Endothelial cell of umbilical vein (primary cell): ENCODE measurements at places on chromosomes 7 and 10. TPM values are rescaled to one million over a fixed set of nuclear protein-coding genes. Genes with fewer than 3 reads are reported as not detected.

The NME8 gene
- not detected in 2 replicates for polyA plus RNA-seq

DNA sequence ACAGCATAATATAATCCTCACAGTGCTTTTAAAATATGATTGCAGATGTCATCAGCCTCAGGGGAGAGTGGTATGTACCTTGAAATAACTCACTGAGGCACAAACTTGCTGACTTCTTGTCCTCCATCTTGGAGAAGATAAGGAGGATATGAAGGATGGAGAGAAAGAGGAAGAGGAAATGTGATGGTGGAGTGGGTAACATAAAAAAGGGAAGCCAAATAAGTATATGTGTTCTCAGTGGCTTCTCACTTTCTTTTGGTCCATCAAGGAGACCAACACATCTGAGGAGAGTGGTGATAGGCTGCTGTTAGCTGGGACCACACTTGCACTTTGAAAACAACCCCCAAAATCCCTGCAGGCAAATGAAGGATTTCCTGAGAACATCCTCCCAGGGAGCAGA lies 21.6 kb upstream of the ZNF37A start:
- no peak for DNase-seq

GRCh38 chr7:94540428-94540827 lies 30.8 kb downstream of the CASD1 start:
- no peak for DNase-seq

The SPACDR gene
- polyA plus RNA-seq = 1.6 and 1.9 TPM in 2 replicates

DNA sequence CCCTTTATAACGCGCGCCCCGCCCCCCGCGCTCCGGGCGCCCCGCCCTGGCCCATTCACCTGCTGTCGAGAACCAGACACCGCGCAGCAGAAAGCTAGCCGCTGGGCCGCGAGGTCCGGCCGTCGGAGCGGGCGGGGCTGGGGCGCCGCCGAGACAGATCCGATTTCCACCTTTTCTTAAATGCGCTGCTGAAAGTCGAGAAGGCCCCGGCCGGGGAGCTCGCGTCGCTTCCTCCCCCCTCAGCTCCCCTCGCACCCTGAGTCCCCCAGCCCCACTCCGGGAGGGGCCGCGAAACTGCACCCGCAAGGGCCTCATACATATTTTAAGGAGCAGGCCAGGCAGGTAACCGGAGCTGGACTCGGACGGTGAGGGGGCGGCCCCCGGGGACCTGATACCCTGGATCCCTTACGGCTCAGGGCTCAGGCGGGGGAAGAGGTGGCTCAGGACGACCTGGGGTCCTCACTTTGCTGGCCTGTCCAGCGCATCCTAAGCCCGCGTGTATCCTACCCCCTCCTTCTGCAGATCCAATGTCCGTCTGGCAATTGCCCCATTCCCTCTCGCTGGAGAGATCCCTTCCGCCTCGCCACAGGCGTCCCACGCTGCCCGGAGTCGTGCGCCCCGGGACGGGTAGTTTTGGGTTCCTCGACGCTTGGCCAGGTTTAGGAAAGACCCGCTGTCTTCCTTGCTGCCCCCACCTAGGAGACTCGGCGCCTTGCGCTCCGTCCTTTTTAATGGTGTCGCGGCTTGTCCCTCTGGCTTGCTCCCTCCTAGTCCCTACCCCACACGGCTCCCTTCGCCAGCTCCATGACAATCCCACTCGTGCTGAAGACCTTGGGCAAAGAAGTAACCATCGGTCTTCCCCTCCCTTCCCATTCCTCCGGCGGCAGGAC lies 170.6 kb downstream of the UBE2H start:
- DNase-seq = no peak

- DNase-seq = peak; percentile 12
Measured at GRCh38 chr7:139232904-139233303, 1.9 kb downstream of the UBN2 start.

DNA sequence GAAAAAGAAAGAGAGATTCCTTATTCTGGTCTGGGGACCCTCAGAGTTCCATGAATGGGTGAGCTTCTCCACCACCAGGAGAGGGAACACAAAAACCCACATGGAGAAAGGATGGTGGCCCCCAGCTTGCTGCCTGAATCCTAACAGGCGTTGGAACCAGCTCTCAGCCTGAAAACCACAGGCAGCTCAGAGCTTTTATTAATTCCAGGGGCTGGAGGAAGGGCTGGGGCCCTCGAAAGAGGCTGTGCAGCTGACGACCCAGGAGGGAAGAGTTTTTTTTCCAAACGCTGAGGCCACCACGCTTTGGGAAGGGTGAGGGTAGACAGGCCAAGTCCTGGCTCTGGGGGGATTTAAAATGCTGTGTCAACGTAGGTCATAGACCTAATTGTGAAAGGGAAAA lies 10.8 kb upstream of the ELN start:
- DNase-seq = no peak

DNA sequence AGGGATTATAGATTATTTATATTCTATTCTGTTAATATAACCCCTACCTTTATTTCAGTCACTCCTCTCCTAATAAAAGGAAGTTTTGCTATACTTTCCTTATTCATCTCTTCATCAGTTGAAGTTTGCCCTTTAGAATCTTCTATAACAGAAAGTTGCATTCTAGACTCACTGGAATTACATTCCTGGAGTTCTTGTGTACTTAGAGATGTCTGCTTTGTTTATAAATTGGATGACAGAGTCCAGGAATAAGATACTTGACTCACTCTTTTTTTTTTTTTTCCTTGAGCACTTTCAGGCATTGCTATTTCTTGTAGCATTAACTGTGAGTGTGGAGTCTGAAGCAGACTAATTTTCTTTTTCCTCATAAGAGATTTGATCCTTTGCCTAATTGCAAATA lies 640.8 kb downstream of the XPNPEP1 start:
- DNase-seq = no peak

- no peak for DNase-seq
Measured at GRCh38 chr10:35413985-35414861, 77.9 kb downstream of the CCNY start.

The PPP1R3C gene
- 2.0 TPM in 2 replicates for polyA plus RNA-seq

GRCh38 chr7:28784171-28784902 lies 173.8 kb downstream of the TRIL start:
- no peak for DNase-seq

The DOCK4 gene
- polyA plus RNA-seq = 37.5 and 47.4 TPM in 2 replicates

GRCh38 chr7:7793249-7793648 lies 74.8 kb upstream of the RPA3 start:
- no peak for DNase-seq

DNA sequence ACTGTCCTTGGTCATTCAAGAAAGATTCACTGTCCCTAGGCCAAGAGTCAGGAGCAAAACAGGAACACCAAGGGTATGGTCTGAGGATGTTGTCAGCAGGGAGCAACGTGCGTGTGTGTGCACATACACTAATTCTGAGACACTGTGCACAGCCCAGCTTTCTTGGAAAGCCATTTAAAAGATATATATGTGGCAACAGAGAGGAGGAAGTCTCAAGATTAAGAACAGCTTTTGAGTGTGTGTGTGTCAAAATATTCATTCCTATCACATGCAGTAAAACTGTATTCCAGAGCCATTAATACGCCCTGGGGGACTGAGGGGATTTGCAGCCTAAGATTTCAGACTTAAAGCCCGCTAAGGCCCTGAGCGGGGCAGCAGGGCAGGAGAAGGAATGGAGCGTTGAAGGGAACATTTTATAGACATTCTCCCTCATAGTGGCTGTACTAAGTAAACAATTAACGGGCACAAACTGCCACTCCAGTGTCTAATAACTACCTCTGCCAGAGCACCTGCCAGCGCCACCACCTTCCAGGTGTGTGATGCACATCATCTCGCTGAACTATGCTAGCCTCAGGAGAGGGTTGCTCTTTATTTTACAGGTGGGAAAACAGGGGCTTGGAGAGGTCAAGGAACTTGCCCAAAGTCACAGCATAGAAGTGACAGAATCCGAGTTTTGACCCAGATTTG lies 2.0 kb downstream of the NOD1 start:
- DNase-seq = peak; percentile 31

The TMEM178B gene
- polyA plus RNA-seq = not detected in 2 replicates

DNA sequence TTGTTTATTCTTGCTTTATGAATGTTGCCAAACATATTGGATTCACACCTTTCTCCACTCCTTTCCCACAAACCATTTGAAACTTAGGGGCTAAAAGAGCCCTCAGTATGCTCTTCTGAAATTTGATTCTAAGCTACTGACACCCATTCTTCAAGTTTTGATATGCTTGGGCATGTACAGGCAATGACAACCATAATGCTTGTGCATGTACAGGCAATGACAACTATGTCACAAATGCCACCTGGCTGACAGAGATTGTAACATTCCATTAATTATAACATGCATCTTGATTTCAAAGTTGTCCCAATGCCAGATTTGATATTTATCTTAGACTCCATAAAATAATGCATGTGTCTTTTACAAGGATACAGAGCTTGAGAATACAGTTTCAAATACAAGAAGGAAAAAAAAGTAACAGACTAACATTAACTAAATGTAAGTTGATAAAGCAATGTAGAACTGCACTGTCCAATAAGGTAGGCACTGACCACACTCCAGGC lies 17.5 kb upstream of the CDK1 start:
- no peak for DNase-seq

- DNase-seq = no peak
Measured at GRCh38 chr7:102933763-102934162, 21.0 kb downstream of the LRRC17 start.

DNA sequence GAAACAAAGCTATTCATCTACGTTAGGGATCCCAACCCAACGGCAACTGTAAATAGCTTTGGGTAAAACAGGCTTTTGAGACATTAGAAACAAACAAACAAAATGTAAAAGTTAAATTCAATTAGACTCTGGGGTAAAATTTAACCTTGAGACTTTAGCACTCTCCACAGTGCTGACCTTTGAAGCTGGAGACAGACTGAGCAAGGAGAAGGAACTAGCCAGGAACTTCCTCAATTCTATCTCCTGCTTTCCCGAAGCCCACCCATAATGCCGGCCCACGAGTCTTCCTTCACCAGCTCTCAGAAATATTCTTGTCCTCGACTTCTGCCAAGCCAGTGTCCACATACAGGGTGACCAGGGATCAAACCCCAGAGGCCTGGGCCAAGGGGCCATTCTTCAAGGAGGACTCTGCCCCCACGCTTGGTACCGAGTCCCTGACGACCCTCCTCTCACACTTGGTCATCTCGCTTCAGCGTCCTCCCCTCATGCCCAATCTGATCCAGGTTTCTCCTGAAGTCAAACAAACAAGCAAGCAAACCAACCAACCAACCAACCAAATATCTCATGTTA lies 114.1 kb downstream of the HIPK2 start:
- DNase-seq = no peak

- DNase-seq = no peak
Measured at GRCh38 chr7:32071466-32072091, 1.4 kb upstream of the PDE1C start.

DNA sequence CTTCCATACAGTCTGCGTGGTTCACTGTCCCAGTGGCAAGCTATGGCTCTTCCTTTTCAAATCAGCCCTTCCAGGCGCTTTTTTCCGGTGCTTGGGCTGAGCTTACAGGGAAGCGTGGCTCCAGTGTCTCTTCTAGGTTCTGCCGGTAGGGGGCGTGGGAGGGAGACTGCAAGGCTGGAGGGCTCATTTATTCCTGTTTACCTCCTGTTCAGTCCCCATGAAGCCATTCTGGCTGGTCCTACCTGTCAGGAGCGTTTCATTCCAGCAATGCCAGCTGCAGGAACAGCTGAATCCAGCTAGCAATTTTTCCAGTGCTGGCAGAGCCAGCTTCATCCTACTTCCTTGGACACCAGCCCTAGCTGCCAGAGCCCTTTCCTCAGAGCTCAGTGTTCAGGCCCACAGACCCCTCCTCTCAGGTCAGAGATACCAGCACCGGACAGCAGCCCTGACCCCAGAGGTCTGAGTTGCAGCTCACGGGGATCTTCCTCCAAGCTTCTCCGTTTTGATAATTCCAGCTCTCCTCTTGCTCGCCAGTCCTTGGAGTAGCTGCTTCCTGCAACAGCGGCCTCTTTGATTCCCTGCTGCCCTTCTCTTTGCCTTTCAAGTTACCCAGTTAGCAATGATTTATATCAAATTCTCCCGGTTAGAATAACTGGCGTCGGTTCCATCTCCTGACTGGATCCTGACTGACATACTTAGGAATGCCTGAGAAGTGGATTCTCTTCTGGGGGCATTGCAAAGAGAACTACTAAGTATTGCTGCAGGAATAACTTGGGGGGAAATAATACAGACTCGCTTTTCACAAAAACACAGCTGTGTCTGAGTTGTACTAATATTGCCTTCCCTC lies 129.8 kb downstream of the FRMD4A start:
- no peak for DNase-seq

The SLC26A5 gene
- polyA plus RNA-seq = not detected in 2 replicates

- no peak for DNase-seq
Measured at GRCh38 chr10:51620131-51620530, 79.3 kb downstream of the CSTF2T start.

DNA sequence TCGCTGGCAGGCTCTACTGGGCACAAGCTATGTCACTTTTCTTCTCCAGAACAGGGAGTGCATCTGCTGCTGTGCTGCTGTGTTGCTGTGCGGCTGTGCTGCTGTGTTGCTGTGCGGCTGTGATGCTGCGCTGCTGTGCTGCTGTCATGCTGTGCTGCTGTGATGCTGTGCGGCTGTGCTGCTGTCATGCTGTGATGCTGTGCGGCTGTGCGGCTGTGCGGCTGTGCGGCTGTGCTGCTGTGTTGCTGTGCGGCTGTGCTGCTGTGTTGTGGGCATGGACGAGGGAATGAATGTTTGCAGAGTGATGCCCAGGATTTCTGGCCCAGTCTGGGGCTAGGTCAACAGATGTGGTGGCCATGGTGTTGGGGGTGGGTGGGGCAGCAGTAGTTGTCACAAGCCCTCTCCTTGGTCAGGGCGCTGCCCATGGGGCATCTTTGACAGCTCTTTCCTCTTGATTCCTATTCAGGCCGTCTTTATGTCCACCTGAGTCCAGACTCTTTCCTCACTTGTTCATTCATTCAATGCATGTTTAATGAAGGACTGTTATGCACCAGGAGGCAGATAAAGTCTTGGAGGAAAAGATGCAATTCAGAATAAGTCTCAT lies 55.6 kb downstream of the C10orf120 start:
- DNase-seq = no peak

DNA sequence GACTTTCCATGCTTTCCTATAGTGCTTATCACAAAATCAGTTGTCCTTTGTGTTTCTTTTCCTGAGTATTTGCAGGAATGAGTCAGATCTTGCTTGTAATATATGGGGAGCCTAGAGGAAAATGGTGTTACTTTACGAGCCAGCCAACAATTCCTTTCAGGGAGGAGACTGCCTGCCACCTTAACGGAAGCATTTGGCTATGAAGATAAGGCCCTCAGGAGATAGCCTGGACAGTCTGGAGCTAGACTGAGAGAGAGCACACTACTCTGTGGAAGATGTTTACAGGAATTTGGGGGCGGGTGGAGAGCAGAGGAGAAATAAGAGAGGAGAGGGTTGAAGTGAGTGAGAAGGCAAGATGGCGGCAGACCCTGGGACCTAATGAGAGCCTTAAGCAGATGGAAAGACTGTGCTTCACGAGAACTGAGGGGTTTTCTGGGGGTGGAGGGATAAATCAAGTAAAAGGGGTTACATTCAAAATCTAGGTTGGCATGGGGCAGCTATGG lies 126.3 kb downstream of the SNX10 start:
- peak; percentile 98 for DNase-seq

The TMEM196 gene
- polyA plus RNA-seq = not detected in 2 replicates

GRCh38 chr7:129531721-129532120 lies 29.4 kb downstream of the SMKR1 start:
- DNase-seq = no peak
